ENCODE measurements at places on chromosomes 11 and 22.

GRCh38 chr11:35602160-35602793 is 16.0 kb upstream of the FJX1 start:
- no peak for DNase-seq

GRCh38 chr11:134780486-134781147 is 368.6 kb upstream of the B3GAT1 start:
- DNase-seq = no peak

DNA sequence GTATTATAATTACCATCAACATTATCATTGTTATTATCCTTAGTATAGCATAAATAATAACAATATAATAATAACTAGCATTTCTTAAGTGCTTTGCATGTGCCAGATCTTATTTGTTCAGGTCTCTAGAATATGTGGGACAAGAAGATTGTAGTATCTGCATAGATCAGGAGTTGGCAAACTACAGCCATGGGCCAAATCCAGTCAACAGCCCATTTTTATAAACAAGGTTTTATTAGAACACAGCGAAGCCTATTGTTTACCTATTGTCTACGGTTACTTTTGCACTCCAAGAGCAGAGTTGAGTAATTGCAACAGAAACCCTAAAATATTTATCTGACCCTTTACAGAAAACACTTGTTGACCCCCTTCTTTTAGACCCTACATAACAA is 81.4 kb downstream of the SLC1A2 start:
- no peak for DNase-seq

GRCh38 chr11:121611242-121611641 is 158.5 kb upstream of the SORL1-AS1 start:
- peak; percentile 47 for DNase-seq

GRCh38 chr11:72584293-72584938 is 89.8 kb downstream of the PDE2A start:
- DNase-seq = no peak

DNA sequence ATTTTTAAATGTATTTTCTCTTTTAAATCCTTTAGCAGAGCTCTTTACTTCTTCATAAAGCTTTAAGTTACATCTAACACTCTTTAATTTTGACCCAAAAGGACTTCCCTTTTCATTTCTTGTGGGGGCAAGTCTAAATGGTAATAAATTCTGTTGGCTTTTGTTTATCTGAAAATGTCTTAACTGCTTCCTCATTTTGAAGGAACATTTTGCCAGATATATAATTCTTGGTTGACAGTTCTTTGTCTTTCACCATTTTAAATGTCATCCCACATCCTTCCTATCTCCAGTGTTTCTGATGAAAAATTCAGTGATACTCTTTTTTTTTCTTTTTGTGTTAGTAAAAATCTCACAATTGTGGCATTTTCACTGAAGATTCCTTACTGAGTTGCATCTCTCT is 44.7 kb upstream of the ZBTB44 start:
- no peak for DNase-seq

GRCh38 chr11:83948200-83948599 is 662.0 kb upstream of the CCDC90B start:
- no peak for DNase-seq

DNA sequence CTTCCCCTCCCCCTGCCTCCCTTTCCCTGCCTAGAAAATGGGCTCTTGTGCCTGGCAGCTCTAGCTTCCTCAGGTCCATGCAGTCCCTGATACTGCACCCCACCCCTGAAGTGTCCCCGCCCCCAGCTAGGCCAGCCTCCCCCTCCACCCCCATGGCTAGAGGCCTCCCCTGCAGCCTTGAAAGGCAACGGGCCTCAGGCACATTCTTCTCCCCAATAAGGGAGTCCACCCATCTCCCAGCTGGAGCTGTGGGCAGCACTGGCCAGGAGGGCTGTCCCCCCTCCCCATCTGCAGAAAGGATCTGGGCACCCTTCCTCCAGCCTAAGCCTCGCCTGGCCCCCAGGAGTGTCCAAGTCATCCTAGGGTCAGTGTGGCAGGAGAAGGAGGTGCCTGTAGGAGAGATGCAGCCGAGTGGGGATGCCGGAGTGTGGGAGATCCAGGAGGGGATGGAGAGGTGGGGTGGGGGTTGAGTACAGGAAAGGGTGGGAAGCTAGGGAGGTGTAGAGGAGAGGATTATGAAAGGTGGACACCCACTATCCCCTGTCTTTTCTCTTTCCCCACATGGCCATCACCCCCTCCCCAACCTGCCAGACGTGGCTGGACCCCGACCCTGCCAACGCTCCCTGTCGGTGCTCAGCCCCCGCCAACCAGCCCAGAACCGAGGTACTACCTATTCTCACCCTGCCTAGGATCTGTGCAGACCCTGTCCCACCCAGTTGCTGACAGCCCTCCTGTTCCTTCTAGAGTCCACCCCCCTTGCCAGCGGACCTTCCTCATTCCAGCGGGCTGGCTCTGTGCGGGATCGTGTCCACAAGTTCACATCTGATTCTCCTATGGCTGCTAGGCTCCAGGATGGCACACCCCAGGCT is 9.3 kb downstream of the SMTN start:
- DNase-seq = no peak

- DNase-seq = no peak
Measured at GRCh38 chr11:121300313-121300971, 7.9 kb downstream of the SC5D start.

- no peak for DNase-seq
Measured at GRCh38 chr11:91394727-91395414, 829.7 kb upstream of the FAT3 start.

DNA sequence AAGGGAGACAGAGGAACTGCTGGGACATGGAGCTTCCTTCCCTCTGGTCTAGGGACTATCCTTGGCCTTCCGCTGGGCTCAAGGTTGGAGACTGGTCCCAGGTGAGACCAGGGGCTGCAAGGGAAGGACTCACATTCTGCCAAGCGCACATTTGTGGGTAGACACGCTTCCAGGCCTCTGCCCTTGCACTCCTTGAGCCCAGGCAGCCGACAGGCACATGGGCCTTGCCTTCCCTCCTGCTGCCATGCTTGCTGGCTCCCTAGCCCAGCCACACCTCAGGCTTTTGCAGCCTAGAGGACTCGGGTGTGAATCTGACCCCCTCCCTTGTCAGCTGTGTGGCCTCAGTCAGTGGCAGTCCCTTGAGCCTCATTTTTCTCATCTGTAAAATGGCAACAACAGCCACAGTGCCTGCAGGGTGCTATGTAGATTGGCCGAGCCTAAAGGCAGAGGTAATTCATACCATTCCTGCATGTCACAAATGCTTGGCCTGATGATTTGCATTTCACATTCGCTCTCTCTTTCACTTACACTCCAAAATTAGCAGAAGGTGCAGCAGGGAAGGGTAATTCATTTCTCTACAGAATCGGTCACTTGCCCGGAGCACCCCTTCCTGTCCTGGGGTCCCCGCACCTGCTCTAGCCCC is 57.6 kb upstream of the NECTIN1 start:
- DNase-seq = no peak

DNA sequence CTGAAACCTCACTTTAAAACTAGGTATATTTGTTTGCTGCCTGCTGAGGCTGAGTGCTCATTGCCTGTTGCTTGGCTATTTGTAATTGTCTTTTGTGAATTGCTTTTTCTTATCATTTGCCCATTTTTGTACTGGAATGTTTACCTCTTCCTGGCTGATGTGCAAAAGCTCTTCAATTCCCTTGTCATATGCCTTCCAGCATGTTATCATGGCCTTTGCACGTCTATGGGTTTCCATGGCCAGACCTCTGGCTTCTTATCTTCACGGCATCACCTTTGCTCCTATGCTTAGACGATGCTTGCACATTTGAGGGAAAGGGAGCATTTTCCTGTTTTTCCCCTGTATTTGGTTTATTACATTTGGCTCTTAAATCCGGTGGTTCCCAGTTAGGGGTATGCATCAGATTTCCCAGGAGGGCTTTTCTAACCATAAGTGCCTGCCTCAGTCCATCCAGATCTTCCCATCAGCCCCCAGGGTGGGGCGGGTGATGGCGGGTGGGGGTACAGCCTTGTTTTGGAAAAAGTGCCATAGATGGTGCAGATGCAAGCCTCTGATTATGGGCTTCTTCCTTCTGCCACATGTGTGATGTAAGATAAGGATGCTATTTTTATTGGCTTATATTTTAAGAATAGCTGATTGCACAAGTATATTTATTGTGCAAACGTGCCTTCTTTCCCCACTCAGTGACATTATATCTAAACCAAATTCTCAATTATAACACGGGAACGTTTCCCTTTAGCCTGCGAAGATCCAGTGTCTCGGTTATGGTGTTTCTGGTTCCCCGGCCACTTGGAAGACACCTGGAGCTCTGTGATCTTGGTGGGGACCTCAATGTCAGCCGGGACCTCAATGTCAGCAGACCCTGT is 70.6 kb upstream of the SEPTIN5 start:
- no peak for DNase-seq

DNA sequence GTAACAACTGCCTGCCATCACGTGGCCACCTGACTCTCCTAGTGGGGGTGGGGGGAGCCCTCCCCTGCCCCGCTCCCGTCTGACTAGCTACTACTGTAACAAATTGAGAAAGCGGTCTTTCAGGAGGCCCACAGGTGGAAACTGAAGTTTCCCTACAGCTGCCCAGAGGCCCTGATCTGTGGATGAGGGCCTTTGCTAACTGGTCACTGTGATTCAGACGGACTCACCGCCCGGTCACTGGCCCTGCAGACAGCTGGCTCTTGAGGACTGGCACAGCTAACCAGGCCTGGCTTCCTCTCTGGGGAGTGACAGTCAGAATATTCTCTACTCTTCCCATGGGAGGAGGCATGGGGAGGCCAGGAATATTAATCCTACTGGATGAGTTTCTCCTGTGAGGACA is 116.8 kb downstream of the ARHGAP8 start:
- no peak for DNase-seq

DNA sequence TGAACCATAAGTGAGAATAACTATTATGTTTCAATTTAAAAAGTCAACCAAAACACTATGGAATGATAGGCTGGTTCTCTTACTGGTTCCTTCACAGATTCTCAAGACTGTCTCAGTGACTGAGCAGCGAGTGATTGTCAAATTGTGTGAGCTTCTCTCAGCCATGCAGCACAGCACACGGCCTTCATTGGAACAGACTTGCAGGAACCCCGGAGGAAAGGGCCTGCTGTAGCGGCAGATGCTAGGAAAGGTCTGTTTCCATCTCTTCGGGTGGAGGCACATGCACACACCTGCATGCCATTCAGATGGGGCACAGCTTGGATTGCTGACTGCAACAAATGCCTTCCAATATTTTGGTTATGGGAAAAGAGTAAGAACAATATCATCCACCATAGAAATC is 741.8 kb downstream of the OPCML start:
- DNase-seq = no peak

GRCh38 chr11:110837603-110838002 is 125.4 kb upstream of the ARHGAP20 start:
- DNase-seq = no peak

- no peak for DNase-seq
Measured at GRCh38 chr11:6402561-6402981, 12.3 kb downstream of the SMPD1 start.

DNA sequence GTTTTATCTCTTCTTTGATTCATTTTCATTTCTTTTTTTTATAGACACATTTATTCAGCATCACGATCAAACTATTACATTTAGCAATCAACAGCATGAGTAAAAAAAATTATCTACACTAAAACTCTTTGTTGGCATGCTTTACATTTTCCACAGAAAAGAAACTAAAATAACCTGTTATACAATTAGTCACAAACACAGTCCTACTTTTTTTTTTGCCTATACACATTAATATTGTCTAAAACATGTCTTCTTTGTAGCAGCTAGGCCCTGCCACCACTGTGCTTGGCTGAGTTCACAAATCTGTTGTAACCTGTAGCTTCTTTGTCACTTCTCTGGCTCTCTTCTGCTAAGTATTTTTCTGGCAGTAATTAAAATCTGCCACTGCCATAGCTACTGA is 117.0 kb downstream of the STIM1 start:
- no peak for DNase-seq

DNA sequence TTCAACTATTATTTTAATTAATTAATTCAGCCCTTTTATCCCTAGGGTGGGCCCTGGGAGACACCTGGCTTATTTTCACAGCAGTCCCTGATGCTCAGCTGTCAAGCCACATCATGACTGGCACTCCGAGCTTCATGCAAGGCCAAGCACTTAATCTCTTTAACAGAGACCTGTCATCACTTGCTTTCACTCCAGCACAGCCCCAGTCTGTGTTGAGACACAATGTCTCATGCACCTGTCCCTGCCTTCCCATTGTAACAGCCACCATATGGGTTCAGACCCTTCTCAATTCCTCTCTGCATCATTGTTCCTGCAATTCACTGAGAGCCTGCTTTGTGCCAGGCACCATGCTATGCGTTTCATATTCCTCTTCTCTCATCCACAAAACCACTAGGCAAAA is 222.2 kb upstream of the TENM4 start:
- no peak for DNase-seq

DNA sequence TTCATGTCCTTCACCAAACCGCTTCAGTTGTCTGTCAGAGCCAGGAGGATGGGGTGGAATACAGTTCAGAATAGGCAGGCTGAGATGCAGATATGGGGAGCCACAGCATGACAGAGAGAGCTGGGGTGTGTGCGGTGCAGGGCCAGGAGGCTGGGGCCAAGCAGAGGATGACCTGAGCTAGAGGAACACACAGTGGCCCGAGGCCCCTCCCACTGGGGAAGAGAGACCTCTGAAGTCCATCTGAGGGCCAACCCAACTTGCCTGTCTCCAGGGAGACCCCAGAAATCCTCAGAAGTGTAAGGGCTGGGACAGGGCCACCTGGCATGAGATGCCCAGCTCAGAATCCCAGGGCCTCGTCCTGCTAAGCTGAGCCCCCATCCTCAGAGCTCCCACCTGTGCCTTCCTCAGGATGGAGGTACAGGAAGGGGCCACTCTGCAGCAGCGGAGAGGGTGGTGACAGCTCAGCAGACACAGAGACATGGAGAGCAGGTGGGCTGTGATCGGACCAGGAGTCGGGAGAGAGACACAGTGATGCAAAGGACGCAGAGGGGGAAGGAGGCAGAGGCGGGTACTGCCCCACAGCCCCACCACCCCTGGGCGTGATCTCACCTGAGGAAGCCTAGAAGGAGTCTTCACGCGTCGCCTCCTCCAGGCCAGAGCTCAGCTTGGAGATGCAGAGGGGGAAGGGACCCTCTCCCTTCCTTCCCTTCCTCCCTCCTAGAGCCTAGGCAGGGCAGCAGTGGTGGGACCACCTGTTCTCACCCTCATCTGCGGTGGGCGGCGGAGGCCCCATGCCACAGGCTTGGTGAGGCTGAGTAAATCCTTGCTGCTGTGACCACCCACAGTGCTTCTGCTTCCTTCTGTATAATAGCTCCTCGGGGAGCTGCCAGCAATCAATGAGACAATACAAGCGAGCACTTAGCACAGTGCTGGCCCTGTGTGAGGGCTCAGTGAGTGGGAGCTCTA is 9.1 kb upstream of the TUB start:
- no peak for DNase-seq

- no peak for DNase-seq
Measured at GRCh38 chr22:46617207-46617985, 2.8 kb upstream of the GRAMD4 start.

- DNase-seq = no peak
Measured at GRCh38 chr11:10858439-10859325, 829 bp upstream of the ZBED5 start.

- no peak for DNase-seq
Measured at GRCh38 chr11:25710975-25711374, 621.0 kb upstream of the ANO3 start.

GRCh38 chr22:45033136-45033535 is 23.3 kb upstream of the PHF21B start:
- no peak for DNase-seq

Measured in NCI-H2081 treated with DMSO at 0.1 percent for 48 hours (cell line).